ENCODE measurements at places on chromosomes 5 and 9.

GRCh38 chr9:26263478-26263877, 585.2 kb upstream of the TUSC1 start:
- no peak for DNase-seq

GRCh38 chr9:84317563-84317962, 23.0 kb downstream of the SLC28A3 start:
- DNase-seq = no peak

DNA sequence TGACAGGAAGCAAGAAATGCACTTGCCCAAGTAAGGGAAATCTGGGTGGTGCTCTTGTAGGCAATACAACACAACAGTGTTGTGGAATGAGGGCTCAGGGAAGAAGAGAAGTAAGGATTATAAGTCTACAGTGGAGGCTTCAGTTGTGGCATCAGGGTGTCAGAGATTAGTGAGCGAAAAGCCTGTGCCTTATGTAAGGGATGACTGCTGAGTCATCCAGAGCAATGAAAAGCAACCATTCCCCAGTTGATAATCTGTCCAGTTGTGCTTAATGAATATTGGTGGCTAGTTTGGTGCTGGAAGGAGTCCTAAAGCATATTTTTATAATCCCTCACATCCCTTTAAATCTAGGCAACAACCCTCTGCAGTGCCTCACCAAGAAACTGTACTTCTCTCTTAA, 42.0 kb downstream of the FBXO38 start:
- DNase-seq = no peak

DNA sequence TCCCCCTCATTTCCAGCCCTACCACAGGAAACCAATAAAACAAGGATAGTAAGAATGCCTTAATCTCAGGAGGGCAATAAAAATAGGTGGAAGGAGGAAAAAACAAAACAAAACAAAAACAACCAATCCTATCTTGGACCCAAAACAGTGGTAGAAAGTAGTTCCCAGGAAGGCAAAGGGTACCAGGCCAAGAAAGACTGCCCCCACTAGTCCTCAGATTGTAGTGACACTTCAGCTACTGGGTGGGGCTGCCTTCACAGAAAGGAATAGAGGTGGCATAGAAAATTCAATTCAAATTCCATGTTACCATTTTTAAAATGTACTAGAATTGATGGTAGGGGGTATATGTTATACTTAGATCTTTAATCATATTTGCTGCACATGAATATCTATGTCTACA, 59.3 kb downstream of the DPYSL3 start:
- DNase-seq = no peak

DNA sequence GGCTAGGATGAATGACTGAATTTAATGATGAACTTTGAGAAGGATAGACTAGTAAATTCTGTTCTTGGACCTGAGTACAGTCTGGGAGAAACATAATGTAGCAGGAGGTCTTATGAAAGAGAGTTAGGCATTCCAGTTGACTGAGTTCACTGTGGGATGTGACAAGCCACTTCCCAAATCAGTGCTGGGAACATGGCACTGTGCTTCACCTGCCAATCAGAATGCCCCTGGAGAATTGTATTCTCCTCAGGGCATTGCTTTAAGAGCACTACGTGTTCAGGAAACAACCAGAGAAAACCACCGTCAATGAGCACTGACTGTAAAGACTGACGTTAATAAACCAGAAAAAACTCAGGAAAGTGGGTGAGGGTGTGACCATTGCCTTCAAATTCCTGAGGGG, 1.2 kb downstream of the CCDC107 start:
- DNase-seq = no peak

- no peak for DNase-seq
These were observed 11.8 kb upstream of the TGFBI start for GRCh38 chr5:136016945-136017530.
